ENCODE measurements at places on chromosomes 1 and 21. TPM values are rescaled to one million over a fixed set of nuclear protein-coding genes. Genes with fewer than 3 reads are reported as not detected.

C1orf87 gene
- 0.14 TPM for polyA plus RNA-seq

NKAIN1 gene
- polyA plus RNA-seq: 4.8 TPM

GRCh38 chr1:239739375-239739774 lies 352.3 kb upstream of the FMN2 start:
- DNase-seq: no peak

DNA sequence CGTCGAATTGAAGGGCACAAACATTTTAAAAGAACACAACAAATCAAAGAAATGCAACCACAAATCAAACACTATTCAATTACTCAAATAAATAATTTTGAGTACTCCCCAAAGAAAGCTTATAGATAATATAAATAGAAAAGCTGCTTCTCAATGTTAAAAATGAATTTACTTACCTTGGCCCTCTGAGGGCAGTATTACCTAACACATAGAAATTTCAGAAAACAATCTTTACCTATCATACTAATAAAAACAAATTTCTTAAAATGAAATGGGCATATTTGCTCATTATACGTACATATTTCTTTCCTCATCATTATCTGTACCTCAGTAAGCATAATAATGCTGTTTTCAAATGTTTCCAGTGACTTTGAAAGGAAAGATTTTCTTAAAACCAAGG lies 141.8 kb downstream of the AKT3 start:
- no peak for DNase-seq
